Hematopoietic multipotent progenitor cell (in vitro differentiated cells): ENCODE measurements at places on chromosomes 3 and 15.

DNA sequence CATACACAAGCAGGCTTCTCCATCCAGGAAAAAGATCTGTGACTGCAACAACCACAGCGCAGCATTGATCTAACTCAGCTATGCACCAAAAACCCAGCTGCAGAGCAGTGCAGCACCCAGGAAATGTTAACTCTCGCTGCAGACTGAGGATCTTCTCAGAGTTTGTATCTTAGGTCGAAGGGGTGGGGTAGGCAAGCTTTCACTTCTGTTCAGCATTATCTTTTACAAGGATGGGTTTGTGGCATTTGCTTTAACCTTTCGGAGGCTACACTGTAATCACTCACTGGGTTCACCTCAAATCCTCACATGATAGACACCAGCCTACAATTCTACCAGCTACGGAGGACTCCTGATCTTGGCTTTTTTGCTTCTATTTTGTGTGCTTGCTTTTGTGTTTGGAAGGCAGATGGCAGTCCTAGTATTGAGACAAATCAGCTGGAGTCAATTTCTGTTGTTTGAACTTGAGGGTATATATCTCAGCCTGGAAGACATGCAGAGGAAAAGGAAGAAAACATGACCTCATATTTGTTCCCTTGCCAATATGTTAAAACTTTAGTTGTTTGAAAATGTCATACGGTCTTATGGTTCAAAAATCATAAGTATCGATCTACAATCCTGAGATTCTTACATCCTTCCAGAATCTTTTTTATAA is 25.2 kb downstream of the LRRK1 start:
- no peak for DNase-seq

GRCh38 chr3:147872568-147872967 is 463.4 kb downstream of the ZIC1 start:
- DNase-seq, result no peak

DNA sequence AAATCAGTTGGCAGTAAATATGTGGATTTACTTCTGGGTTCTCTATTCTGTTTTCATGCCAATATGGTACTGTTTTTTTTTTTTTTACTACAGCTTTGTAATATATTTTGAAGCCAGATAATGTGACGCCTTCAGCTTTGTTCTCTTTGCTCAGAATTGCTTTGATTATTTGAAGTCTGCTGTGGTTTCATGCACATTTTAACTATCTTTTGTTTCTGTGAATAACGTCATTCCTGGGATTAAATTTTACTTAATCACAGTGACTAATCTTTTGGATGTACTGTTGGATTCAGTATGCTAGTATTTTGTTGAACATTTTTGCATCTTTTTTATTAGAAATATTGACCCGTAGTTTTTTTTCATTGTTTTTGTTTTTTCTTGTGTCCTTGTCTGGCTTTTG is 576.5 kb downstream of the ZNF385D start:
- DNase-seq, result no peak

GRCh38 chr3:95272781-95273180 is 1209.9 kb downstream of the NSUN3 start:
- no peak for DNase-seq

- DNase-seq, result no peak
These were observed 14.1 kb downstream of the KCNMB3 start for GRCh38 chr3:179236669-179237301.

DNA sequence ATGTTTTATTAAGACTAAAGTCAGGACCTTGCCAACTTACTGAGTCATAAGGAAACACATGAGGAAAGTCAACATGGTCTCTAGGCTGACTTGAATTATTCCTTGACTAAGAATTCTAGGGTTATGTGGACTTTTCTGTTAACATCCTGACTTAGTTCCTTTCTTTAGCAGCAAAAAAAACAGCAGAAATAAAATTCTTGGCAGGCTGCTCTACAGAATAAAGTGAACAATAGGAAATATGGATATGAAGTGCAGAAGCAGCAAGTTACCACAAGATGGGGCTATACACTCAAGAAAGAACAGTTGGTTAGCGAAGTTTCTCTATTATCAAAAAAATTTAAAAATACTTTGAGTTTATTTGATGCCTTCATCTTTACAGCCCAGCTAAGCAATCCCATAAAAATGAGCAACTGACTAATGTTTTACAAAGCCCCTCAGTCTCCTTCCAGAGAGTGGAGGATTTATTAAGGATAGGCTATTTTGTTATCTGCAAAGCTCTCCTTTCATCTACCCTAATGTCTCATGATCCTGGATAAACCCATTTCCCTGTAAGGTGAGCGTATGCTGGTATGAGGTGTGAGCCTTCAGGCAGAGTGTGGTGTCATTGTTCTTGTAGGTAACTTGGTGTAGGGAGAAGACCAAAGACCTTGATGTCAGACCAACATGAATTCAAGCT is 23.1 kb upstream of the MCCC1 start:
- DNase-seq, result peak; percentile 50

DNA sequence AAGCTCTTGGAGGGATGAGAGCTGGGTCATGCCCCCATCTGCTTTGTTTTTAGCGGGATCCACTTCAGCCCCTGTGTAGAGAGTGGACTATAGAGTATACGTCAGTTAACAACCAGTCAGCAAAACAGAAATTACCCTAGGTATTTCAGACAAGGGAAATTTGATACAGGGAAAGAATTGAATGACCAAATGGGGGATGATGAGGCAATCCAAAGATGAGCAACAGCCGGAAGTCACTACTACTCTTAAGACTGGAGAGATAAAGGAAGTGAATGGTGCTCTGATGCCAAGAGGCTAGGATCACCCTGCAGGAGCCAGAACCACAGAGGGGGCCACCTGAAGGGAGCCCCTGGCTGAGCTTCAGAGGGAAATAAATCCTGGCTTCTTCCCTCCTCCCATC is 1.7 kb upstream of the GPR62 start:
- DNase-seq, result no peak

DNA sequence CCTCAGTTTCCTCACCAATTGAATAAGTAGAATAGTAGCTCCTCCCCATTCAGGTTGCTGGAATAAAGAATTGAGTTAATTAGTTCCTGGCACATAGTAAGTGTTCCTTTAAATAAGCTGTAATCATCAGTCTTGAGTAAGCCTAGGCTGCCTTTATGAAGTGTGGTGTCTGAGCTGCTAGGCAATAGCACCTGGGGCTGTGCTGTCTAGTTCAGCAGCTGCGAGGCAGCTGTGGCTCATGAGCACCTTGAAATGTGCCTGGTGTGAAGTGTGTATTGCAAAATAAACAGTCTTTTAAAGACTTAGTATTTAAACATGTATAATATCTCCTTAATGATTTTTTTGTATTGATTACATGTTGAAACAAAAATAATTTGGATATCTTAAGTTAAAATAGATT is 77.6 kb downstream of the TOP2B start:
- no peak for DNase-seq

- DNase-seq, result peak; percentile 30
These were observed 17.8 kb upstream of the ERICH6 start for GRCh38 chr3:150721285-150722130.

DNA sequence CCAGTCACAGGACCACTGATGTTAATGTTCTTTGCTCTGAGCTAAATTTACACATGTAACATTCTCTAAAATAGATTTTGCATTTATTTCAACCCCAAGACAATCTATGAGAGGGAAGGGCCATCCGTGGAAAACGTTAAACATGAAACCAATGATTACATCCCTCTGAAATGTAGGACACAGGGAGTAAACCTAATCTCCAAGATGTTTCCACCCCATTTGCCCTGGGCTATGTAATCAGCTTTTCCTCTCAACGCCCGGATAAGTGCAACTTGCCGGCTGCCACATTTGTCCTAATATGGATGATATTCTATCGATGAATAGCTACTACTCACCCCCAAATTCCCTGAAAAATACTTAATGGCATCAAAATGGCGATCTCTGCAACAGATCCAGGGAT is 6.4 kb upstream of the FMN1 start:
- DNase-seq, result no peak

DNA sequence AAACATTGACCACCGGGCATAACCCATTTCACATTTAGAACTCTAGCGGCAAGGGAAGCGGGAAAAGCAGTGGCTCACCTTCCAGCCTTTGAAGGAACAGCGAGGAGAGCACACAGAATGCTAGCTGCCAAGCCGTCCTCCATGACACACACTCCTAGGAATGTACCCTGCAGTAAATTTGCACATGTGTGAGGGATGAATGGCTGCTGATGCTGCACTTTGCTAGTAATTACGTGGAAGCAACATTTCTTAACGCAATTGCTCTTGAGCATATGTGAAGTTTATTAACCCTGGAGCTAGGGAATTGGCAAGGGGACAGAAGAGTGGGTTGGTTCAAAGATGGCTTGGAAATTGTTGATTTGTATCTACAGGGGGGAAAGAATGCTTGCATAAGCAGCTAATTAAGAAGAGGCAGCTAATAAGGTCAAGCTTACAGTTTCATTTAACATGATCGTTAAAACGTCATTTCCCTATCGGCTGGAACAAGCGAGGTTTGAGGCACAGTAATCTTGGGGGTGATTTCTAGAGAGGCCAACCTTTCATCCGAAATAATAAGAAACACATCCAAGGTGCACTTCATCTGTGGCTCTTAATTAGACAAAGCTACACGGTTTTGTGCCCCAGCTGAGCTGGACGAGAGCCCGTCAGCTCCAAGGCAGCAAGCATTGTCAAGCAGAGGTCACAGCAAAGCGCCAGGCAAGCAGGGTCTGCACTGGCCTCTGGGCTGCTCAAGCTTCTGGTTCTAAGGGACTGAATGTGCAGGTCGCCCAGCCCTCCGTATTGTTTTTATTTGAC is 123.4 kb downstream of the CHSY1 start:
- no peak for DNase-seq

DNA sequence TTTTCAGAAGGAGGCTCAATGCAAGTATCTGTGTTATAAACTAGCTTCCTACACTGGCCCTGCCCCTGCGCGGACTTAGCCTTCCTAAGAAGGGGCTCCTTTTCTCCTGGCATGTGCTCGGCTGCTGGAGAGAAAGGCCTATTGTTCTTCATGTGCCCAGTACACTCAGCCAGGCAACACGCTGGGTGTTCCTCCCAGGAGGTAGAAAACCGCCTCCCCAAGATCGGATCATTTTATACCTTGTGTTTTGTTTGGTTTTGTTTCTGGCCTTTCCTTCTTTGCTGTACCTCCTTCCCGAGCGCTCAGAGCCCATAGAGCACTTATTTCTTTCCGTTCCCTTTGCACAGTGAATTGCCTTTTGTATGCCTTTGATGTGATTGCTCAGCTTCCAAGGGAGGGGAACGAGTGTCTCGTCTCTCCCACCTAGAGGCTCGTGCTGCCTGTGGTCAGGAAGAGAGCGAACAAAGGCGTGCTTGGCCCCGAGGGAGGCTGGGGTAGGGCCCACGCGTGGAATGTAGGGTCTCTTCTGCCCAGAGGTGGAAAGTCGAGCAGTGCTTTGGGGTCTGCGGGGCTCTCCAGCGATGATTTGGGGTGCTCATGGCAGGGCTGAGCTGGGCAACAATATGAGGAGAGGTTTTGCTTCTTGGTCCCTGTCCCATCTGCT is 30.0 kb downstream of the CCNL1 start:
- DNase-seq, result no peak

DNA sequence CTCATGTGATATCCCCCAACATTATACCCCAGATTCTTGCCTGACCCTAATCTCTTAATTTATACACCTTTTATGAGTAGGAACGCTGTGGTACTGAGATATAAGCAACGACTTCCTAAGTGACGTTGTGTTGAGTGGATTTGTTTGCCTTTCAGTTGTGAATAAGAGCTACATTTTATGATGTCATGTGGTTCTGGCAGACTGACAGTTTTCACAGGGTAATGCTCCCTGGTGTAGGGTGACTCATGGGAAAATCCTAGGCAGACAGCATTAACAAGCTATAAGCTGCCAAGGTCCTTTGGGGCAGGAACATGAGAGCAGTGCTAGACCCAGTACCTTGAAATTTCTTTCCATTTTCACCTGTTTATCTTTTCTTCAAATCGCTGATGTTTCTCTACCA is 11.2 kb downstream of the C3orf52 start:
- DNase-seq, result no peak

GRCh38 chr3:86416334-86416733 is 574.6 kb downstream of the VGLL3 start:
- DNase-seq, result no peak

GRCh38 chr15:92606126-92606835 is 49.3 kb downstream of the FAM174B start:
- no peak for DNase-seq

DNA sequence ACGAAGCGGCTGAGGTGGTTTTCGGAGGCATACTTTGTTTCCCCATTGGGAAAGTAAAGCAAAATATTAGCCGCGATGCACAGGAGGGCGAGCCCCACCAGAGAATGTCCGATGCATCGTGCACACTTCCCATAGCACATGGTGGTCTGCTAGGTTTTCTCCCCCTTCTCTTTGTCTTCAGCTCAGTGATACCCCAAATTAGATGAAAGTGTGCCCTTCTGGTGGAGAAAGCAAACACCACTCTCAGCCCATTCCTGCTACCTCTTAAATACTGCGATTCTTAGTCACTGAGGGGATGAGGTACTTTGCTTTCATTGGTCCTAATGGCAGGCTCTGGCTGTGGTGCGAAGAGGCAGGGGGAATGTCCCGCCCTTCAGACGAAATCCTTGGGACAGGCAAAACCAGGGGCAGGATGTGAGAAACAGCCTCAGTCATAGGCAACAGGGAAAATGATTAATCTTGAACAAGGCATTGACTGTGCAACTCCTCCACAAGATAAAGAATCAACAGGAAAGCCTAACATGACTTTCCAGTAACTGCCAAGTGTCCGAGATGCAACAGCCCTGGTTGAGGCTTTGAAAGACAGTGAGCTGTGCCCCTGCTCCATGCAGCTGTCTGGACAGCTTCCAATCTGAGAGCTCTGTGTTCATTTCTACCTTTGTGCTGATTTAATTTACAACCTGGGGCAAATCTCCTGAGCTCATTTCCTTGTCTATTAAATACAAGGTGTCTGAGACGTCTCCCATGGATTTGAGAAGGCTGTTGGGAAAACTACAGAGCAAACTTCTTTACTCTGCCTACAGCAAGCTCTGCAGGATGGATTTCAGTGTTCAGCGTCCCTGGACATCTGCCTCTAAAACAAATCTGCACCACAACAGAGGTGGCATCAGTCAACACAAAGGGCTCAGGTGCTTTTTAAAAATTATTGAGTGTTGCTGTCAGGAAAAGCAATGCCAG is at the start of gene TM4SF1:
Gene TM4SF1, minus strand, starts transcription at position 242 of the 957 bp plus-strand sequence. Its CDS starts 102 bp downstream, at position 140.
- DNase-seq, result peak; percentile 65
